ENCODE measurements at places on chromosomes 7 and 10.

DNA sequence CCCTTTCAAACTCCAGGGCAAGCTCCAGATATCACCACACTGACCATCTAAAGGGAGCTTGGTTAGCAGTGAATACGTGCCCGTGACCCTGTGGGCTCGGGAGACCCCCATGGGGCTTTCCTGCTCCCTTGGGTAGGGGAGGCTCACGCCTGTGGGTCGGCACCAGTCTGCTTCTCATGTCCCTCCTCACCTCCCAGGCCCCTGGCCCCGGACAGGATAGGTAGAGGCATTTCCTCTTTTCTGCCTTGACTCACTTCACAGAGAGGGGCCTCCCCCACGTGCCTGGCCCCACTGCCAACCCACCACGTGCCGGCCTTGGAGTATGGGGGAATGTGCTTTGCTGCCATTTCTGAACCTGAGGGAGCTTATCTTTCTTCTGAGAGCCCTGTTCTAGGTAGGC is 131.3 kb upstream of the FAM20C start:
- DNase-seq, result no peak

DNA sequence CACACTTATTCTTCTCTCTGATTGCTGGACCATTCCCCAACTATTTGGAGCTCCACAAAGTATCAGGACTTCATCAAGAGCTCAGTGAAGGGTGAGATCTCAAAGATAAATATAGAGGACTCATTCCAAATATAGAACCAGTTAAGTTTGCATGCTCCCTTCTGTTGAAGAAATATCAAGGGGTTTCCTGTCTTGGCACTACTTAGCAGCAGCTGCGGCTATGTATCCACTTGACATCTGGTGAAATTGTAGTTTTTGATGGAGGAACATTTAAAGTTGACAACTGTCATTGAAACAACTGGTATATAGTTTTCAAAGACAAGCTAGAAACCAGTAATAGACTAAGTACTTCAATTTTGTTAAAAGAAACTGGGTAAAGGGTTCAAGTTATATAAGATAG is 1.0 kb upstream of the SPAG6 start:
- DNase-seq, result no peak

- DNase-seq, result no peak
Observed at GRCh38 chr7:24755541-24756407, 1.5 kb downstream of the GSDME start.

- DNase-seq, result no peak
Observed at GRCh38 chr7:20998309-20998708, 211.6 kb upstream of the SP8 start.
